ENCODE measurements at places on chromosomes 3 and 15.

DNA sequence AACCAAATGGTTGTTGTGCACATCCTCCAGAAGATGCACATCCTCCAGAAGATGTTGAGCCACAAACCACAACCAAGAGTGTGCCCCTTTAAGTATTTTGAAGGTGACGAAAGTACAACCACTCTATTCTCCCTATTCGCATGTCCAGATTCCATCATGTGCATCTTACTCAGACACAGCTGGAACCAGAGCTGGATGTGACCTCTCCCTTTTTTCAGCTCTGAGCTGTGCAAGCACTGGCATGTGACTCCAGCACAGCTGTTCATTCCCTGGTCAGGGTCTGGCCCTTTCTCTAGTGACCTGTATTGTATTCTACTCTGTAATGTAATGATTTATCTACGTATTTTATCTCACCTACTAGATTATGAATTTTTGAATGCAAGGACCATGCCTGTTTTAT is 29.3 kb upstream of the DLG1 start:
- DNase-seq: no peak

DNA sequence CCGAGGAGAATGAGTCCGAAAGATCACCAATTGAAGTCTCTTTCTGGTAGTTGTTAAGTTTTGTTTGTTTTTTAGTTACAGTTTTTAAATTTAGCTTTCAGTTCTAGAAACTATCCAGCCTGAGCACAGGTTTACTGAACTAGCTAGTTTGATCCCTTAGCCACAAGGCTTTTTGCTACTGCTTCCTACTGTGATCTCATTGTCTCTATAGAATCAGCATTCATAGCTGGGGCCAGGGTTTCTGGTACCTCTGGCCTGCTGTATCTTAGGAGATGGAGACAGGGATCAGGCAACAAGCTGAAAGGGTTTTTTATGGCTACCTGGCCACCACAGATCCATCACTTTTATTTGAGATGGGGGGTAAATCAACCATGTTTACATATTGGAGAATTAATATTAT is 37.0 kb downstream of the GOLM2 start:
- DNase-seq: no peak

- DNase-seq: no peak
Measured at GRCh38 chr3:158731938-158732855, at the start of gene RARRES1. Gene RARRES1 (minus strand): TSS chr3:158732457. CDS start chr3:158732415, 42 bp downstream.

- DNase-seq: no peak
Measured at GRCh38 chr3:4982773-4983738, 3.8 kb downstream of the BHLHE40 start.

- DNase-seq: no peak
Measured at GRCh38 chr3:100600181-100601042, 9.0 kb upstream of the ADGRG7 start.

GRCh38 chr15:62739082-62739481 is 303.5 kb upstream of the TPM1 start:
- DNase-seq: no peak

- no peak for DNase-seq
Measured at GRCh38 chr3:156606729-156607128, 51.8 kb upstream of the SSR3 start.

GRCh38 chr3:52108302-52109232 is 45.7 kb downstream of the POC1A start:
- no peak for DNase-seq

- DNase-seq: no peak
Measured at GRCh38 chr15:60370105-60370868, 27.5 kb downstream of the ANXA2 start.

DNA sequence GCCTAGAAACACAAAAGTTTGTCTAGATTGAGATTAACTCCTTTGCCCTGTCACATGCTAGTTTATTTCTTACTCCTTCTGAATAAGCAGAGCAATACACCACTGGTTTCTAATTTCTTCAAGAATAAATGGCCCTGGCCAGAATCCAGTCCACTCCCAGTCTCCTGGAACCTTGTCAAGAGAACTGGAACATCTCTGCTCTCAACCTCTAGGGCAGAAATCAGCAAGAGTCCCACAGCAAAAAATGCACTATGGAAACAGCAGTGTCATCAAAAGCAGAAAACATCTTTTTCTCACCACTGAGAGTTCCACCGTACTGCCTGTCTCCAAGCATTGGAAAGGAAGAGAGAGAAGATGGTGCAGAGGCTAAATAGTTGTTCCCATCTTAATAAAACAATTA is 35.9 kb upstream of the PPP2R3A start:
- no peak for DNase-seq

GRCh38 chr3:194993896-194994295 is 277.1 kb downstream of the XXYLT1 start:
- no peak for DNase-seq

DNA sequence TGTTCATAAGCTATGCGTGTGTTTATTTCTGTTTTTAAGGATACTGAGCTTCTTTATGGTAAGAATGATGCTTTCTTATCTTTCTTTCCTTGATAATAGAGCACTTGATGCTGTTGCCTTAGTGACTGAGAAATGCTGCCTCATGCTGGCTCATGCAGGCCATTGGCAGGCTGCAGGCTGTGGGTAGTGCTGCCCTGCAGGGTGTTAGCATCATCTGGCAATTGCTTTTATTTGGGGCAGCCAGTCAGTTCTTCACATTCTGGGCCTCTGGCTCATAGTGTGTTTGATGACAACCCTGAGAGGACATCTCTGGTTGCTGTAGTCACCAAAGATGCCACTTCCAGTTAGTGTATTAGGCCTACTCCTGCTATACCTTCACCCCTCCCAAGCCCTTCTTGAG is 66.2 kb upstream of the ONECUT1 start:
- DNase-seq: no peak

GRCh38 chr3:12894629-12895028 is 53.3 kb upstream of the RPL32 start:
- DNase-seq: no peak

- DNase-seq: no peak
Measured at GRCh38 chr3:142863010-142863817, 25.7 kb downstream of the PCOLCE2 start.

DNA sequence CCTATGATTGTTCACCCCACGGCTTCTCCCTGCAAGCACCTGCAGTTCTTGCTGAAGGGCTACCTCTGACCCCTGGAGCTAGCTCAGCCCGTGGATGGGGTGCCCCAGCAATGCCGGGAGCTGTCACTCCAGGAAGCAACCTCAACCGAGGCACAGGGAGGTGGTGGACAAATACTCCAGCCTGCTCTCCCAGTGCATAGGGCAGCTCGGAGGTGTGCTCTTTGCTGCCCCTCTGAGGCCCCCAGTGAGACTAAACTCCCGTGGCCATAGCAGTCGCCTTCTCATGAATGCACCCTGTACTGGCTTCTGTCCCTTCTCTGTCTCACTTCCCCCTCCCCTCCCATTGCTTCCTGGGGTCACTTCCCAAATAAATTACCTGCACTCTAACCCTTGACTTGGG is 48.5 kb downstream of the LINGO1 start:
- DNase-seq: no peak

GRCh38 chr3:11021611-11022011 is 29.1 kb downstream of the SLC6A1 start:
- no peak for DNase-seq

DNA sequence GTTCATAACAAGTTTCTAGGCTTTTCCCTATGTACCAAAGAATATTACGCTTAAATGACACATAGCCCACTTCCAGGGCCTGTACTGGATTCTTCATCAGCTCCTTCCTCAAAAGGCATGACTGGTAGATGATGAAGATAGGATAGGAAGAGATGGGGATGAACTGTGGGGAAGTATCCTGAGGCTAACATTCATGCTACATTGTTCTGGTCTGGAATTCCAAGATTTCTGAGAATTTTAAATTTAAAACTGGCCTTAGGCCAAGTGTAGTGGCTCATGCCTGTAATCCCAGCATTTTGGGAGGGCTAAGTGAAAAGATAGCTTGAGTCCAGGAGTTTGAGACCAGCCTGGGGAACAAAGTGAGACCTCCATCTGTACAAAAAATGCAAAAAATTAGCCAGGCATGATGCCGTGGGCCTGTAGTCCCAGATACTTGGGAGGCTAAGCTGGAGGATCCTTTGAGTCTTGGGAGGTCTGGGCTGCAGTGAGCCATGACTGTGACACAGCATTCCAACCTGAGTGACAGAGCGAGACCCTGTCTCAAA is 160.1 kb upstream of the PLAAT1 start:
- DNase-seq: no peak

Measured in activated T-helper 9 cell treated with anti-CD3 and anti-CD28 coated beads, Interleukin-2, amount 50 U/mL, for 16 hours (primary cell).